Activated CD8-positive, alpha-beta memory T cell treated with anti-CD3 and anti-CD28 coated beads, Interleukin-2, amount 10 ng/mL, durations not matched to agents 7 days and 5 days (primary cell): ENCODE measurements at places on chromosomes 5 and 9. TPM values are rescaled to one million over a fixed set of nuclear protein-coding genes. Genes with fewer than 3 reads are reported as not detected.

DNA sequence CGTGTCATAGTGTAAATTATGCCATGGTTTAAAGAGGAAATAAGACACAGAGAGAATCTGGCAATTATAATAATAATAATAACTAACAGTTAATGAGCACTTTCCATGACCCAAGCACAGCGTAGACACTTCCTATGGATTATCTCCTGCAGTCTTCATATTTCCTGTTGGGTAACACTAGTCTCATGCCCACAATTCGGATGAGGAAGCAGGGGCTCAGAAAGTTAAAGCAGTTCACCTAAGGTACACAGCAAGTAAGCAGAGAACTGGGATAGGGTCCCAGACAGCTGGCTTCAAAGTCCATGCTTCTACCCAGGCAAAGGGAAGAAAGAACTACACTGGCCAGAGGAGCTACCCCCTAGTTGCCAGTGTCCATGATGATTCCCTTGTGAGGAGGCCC lies 27.9 kb upstream of the TGFBI start:
- H3K27ac ChIP-seq: no peak overlapping the region
- H3K4me3 ChIP-seq: no peak overlapping the region
- DNase-seq: no peak
- peaks cover 15% of the 10 kb centered on the region for H3K27me3 ChIP-seq
- H3K36me3 ChIP-seq: no peaks in the 10 kb centered on the region

DNA sequence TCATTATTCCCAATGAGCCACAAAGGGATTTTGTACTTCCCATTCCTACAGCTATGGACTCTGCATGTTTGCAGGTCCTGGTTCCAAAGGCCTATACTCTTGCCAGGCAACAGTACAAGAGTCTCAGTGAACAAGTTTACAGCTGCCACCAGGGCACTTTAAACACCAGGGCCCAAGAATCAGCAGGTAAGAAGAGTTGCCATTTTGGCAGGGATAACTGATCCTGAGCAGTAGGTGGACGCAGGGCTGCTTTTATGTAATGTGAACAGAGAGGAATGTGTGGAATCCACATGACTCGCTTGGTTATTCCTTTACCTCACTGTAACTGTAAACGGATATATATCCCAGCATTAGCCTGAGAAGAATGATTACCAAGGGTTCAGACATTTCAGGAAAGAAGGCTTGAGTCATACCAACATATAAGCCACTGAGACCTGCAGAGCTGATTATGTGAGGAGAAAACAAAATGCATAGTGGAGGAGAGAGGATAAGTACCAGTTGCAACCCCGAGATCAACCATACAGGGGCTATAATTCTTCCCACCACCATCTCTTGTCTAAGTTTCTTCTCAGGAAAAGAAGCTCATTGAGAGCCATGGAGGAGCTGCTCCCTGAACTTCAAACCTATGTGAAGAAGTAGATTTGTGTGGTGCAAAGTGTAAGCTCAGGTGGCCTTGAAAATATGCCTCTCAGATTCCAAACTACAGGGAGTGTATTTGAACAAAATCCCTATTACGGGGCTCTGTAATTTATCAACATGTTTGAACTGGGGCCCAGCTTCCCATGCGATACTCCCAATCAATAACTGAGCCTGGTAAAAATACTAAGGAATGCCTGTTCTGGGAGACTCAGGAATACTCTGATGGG lies 24.6 kb downstream of the RAPGEF6 start:
- DNase-seq: no peak
- H3K4me1 ChIP-seq: peaks cover 18% of the 10 kb centered on the region

The SLC6A18 gene
- not detected for total RNA-seq

The GRM6 gene
- not detected for total RNA-seq

The SPATA31A7 gene
- not detected for total RNA-seq

The PCDHGA6 gene
- total RNA-seq: 0.20 TPM

The CDH9 gene
- total RNA-seq: not detected

The SPINK13 gene
- total RNA-seq: not detected
